ENCODE measurements at places on chromosomes 3 and 15. TPM values are rescaled to one million over a fixed set of nuclear protein-coding genes. Genes with fewer than 3 reads are reported as not detected.

- H3K27me3 ChIP-seq = peaks cover 5% of the 10 kb centered on the region
- H3K36me3 ChIP-seq = no peaks in the 10 kb centered on the region
- peaks cover 27% of the 10 kb centered on the region for H3K4me1 ChIP-seq
- H3K4me3 ChIP-seq = no peak overlapping the region
Measured at GRCh38 chr15:69725957-69726356, 273.3 kb downstream of the RPLP1 start.

GRCh38 chr3:160928183-160928726 is 172.2 kb downstream of the PPM1L start:
- peaks cover 2% of the 10 kb centered on the region for H3K4me1 ChIP-seq
- H3K27me3 ChIP-seq = no peaks in the 10 kb centered on the region
- DNase-seq = no peak
- no peak overlapping the region for H3K27ac ChIP-seq
- H3K36me3 ChIP-seq = no peaks in the 10 kb centered on the region
- H3K4me3 ChIP-seq = no peak overlapping the region

The KCNMB3 gene
- 2.1 TPM for total RNA-seq

The SPG21 gene
- total RNA-seq = 57.5 TPM
